Activated CD8-positive, alpha-beta memory T cell treated with anti-CD3 and anti-CD28 coated beads for 1 hour (primary cell): ENCODE measurements at places on chromosomes 4 and X.

- no peak for DNase-seq
Measured at GRCh38 chrX:135383249-135383648, 38.5 kb upstream of the SMIM10L2A start.

- DNase-seq, result no peak
Measured at GRCh38 chr4:9832640-9833039, 51.2 kb downstream of the DRD5 start.

GRCh38 chr4:663046-663437, 11.0 kb downstream of the ATP5ME start:
- DNase-seq, result no peak

DNA sequence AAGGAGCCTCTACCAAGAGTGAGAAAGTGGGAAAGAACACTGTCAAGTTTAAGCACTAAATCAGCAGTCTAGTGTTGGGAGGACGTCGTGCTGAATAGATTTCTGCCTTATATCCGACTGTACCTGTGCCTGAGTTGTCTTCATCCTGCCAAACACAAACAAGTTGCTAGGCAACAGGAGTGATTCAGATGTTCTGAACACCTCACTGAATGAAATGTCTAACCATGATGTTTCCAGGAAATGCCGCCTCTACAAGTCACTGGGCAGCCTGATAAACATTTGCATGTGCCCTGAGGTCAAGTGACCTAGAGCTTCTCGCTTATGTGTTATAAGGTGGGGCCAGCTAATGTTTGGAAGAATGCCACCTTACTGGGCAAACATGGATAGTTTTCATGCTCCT, 37.9 kb downstream of the SGMS2 start:
- no peak for DNase-seq

- no peak for DNase-seq
Measured at GRCh38 chr4:52951016-52951415, 88.9 kb downstream of the RASL11B start.

DNA sequence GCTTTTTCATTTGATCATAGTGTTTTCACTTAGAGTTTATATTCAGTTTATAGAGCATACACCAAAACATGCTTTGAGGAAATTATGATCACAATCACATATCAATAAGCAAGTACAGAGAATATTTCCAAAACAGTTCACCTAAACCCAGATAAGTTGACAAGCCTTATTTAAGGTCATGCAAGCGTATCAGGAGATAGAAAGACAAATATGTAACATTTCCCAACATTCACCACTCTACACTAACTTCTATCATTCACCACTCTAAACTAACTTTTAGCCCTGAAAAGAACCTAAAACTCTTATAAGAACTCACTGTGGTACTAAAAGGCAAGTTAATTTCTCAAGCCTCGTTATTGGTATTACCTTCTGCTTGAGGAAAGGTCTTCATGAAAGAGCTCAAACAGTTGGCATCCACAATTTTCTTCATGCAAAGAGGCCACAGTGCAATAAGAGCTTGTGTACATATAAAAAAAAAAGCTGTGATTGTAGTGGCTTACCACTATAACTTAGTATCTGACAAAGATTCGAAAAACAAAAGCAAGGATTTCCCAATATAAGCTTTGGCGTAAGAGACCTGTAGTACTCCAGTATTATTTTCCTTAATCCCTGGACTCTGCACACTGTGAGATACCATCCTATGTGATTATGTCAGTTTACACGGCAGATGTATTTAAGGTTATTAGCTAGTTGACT, 903.3 kb downstream of the STIM2 start:
- no peak for DNase-seq

DNA sequence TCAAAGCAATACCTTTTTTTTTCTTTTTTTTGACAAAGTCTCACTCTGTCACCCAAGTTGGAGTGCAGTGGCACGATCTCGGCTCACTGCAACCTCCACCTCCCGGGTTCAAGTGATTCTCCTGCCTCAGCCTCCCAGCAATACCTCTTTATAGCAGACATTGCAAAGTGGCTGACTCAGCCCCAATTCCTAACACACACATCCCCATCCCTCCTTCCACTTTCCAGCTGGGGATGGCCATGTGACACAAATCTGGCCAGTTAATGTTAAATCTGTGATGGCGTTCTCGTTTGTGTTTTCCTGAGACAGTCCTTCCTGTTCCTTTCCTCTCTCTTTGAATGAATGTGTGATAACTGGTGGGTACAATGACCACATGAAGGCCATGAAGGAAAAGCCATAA, 276.2 kb upstream of the KLF3 start:
- no peak for DNase-seq

- DNase-seq, result no peak
Measured at GRCh38 chrX:99091459-99091858, 1318.6 kb downstream of the PCDH19 start.

- no peak for DNase-seq
Measured at GRCh38 chr4:109548655-109549054, 11.4 kb upstream of the MCUB start.

DNA sequence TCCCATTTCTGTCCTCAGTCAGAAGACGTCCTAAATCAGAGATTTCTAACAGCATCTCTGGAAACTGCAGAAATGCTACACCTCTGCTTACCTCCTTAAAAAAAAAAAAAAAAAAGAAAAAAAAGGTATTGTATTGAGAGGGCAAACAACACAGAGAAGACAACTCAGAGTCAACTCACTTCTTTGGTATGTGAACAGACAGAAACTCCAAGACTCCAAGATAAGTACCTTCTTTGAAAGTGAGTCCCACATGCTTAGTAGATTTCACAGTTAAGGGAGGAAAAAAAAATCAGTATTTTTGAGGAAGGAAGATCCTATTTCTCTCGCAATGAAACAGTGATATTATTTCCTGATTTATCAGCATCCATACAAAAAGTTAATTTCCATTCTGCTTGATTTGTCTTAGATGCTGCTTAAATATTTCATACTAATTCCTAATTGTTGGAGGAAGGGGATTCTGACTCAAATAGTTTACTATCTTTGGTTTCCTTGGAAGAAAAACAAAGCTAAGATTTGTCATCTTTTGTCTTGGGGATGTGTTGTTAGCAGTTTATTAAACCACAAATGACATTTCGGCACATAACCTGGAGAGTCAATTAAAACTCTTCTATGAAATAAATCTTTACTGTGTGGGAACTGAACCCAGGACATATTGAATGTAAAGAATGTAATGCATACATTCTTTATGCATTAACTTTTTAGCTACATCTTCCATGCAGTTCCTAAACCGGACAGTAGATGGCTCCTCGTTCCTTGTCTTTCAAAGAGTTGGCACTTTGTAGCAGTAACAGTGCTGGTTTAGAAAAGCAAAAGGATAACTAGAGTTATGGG, 4.7 kb downstream of the RASGEF1B start:
- DNase-seq, result peak; percentile 33

GRCh38 chr4:39732728-39733127, 34.8 kb downstream of the UBE2K start:
- no peak for DNase-seq

DNA sequence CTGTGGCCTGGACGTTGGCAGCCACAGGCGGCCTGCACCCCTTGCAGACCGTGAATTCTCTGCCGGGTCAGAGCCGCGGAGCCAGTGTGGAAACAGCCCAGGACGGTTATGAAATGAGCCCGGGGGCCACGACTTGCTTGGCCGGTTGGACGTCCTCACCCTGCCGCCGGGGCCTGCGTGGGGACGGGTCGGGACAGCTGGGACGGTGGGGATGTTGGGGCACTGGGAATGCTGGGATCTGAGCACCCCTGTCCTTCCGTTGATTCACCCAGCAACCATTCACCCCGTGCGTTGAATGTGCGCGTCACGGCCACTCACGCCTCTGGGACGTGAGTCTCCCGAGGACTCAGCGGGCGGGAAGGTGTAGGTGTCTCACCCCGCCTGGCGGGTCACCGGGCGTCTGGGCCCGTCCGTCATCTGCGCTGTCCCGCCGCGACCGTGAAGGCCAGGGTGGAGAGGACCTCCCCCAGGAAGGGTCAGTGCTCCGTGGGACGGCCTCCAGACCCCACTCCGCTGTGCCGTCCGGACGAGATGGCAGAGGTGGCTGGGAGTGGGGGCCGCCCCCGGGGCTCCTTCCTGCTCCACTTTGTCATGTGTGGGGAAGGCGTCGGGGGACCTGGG, 4.5 kb upstream of the PLCXD1 start:
- no peak for DNase-seq

DNA sequence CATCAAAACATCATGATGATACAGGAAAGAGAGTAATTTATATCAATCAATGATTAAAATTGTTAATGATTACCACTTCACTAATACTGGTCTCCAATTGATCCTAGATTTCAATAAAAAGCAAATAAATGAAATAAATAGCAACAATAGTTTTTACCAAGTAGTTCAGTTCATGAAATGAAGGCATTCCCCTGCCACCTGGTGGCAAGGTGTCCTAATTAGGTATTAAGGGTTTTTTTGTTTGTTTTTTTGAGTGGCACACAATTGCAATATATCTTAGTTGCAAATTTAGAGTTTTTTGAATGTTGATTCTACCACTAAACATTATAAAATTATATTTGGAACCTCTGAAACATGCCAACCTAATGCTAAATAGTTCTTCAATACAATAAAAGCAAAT, 157.4 kb upstream of the PDE5A start:
- no peak for DNase-seq

DNA sequence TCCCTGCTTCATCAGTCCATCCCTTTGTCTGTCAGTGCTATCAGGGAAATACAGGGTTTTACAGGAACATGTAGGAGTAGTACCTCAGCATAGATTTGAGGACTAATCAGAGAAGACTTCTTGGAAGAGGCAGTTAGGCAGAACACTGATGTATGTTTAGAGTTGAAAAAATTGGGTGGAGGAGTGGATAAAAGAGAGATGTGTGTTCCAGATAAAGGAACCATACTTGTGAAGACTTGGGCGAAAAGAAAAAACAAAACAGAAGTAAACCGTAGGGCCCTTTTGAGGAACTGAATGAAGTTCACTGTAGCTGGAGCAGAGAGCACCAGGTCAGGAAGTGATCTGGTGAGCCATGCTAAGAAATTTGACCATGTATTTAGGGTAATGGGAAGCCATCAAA, 32.3 kb downstream of the AFF1 start:
- no peak for DNase-seq

DNA sequence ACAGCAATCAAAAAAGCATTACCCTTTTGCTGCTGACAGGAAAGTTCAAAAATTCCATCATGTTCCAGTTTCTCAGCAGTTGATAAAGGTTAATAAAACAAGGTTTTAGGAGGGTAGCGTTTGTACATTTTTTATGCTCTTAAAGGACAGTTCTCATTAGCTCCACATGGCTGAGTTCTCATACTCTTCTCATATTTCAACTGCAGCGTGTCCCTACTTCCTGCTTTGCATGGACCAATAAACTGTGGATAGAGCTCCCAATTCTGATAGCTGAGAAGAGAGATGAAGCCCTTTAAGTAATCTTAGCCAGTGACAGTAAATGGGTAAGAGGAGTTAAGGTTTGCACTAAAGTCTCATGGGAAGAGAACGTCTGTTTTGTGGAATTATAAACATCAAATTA, 53.5 kb downstream of the SPANXA2 start:
- DNase-seq, result no peak

GRCh38 chr4:107978716-107979451, 10.8 kb upstream of the HADH start:
- DNase-seq, result no peak

- no peak for DNase-seq
Measured at GRCh38 chr4:66949419-66949818, 595.9 kb downstream of the CENPC start.

DNA sequence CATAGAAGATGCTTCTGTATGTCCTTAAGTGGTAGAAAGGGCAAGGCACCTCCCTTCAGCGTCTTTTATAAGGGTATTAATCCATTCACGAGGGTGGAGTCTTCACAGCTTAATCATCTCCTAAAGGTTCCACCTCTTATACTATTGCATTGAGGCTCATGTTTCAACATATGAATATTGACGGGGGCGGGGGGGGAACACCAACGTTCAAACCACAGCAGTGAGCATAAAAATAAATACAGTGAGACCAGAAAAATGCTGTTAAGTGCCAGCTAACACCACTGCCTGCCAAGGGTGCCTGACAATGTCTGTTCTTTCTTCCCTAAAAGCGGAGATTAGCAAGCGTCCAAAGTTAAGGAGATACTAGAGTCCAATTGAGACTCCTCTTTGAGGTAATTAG, 323.3 kb downstream of the STK32B start:
- no peak for DNase-seq

DNA sequence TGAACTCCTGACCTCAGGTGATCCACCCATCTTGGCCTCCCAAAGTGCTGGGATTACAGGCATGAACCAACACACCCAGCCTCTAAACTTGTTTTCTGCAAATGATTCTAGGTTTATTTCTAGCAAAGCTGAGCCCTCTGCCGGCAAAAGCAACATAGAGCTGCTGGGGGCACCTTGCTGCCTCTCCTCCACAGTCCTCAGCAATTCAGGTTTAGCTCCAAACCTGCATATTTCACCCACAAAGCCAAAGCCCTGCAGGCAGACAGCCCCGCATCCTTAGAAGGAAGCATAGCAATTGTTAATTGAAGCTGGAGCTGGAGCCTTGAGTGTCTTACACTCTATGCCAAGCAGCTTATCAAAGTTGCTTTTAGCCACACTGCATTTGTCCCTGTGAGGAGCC, 24.9 kb upstream of the OCIAD2 start:
- no peak for DNase-seq

GRCh38 chr4:124307143-124307542, 405.4 kb downstream of the ANKRD50 start:
- DNase-seq, result no peak

GRCh38 chr4:128573781-128574508, 235.6 kb upstream of the JADE1 start:
- no peak for DNase-seq

DNA sequence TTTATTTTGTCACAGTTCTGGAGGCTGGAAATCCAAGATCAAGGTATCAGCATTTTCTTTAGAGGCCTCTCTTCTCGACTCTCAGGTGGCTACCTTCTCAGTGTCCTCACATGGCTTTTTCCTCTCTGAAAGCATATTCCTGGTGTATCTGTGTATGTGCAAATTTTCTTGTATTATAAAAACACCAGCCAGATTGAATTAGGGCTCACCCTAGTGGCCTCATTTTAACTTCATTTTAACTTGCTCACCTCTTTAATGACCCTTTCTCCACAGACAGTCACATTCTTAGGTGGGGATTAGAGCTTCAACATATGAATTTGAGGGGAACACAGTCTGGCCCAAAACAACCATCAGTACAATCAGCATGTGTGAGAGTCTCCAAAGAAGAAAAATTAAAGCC, 542.4 kb upstream of the FAM241A start:
- no peak for DNase-seq

- no peak for DNase-seq
Measured at GRCh38 chrX:94389044-94389443, 715.0 kb downstream of the FAM133A start.
